ENCODE measurements at places on chromosomes 2 and 18.

DNA sequence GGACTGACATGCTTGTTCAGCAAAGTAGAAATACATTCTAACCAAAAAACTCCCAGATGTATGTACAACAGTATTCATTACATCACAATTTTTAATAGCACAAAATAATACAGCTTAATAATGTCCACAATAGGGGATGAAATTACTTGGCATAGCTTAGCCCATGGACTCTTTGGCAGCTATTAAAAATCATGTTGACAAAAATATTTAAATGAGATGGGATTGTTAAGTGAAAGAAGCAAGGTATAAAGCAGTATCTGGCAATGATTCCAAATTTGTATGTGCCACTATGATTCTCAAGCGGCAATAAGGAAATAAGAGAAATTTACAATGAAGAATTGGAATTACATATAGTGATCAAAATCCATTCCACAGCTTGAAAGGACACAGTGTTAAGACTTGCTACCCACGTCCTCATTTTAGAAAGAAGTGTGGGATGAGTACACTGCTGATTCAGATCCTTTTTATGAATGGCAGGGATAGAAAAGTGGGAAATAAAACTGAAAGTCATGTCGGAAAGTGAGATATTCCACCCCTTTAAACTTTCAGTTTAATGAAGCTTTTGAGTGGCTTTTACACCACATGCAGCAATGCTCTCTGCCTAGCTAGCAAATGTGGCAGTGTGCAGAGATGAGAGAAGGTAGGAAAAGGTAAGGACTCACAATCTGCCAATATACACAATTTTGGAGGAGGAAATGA is 2.4 kb downstream of the GAREM1 start:
- DNase-seq = no peak

GRCh38 chr2:170523506-170523905 is 191.6 kb upstream of the SP5 start:
- DNase-seq = no peak

- no peak for DNase-seq
Observed at GRCh38 chr2:70118798-70119454, 31.6 kb downstream of the PCBP1 start.

GRCh38 chr2:14324308-14324707 is 308.2 kb upstream of the LRATD1 start:
- DNase-seq = no peak

- DNase-seq = no peak
Observed at GRCh38 chr2:146077156-146077555, 1557.2 kb upstream of the ZEB2 start.

DNA sequence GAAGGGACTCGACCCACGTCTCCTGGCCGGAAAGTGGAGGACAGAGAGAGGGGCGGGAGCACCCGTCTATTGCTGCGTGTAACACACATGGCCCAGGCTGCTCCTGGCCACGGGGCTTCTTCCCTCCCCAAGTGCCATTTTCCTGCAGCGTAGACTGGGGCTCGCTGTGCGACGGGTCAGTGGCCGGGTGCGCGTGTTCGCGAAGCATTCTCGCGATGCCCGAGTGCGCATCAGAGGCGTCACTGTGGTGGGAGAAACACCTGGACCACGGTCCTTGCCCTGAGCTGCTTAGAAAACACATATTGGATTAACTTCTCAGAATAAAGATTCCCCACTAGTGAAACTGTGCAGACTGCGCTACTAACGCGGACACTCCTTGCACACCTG is 200.8 kb downstream of the EIPR1 start:
- DNase-seq = no peak

DNA sequence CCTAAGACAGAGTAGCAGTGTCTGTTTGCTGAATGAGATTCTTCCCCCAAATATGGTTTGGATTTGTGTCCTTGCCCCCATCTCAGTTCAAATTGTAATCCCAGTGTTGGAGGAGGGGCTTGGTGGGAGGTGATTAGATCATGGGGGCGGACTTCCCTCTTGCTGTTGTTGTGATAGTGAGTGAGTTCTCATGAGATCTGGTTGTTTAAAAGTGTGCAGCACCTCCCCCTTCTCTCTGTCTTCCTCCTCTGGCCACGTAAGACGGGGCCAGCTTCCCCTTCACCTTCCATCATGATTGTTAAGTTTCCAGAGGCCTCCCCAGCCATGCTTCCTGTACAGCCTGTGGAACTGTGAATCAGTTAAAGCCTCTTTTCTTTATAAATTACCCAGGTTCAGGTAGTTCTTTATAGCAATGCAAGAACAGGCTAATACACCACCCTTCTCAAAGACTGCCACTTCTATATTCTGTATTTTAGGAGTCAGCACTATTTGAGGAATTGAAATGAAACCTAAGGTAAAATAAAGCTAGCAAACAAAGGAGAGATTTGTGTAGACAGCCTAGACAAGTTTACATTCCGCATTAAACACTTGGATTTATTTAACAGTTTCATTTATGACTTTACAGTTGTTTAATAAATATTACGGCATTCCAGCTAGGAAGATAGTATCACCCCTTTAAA is 21.6 kb downstream of the FBXO36 start:
- DNase-seq = no peak

DNA sequence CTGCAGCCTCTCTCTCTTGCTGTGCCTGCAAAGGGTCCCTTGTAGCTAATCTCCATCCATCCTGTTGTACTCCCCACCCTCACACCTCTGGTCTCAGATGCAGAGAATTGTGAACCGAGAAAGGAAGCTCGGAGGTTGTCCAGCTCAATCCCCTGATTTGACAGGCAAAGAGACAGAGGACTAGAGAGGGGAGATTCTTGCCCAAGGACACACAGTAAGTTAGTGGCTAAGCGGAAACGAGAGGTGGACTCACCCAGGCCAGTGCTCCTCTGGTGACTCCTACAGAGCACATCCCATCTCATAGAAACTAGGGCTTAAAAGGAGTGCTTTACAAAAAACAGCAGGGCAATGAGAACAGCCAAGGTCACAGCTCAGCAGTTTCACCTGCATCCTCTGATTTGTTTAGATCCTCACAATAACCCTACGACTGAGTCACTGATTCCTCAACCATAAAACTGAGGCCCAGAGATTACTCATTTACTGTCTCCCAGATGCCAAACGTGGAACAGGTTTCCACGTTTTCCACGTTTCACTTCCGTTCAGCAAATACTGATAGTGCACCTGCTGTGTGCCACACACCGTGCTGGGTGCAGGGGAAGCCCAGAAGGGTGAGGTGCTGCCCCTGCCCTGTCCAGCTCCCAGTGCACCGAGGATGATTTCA is 22.1 kb downstream of the EHD3 start:
- no peak for DNase-seq

- DNase-seq = no peak
Observed at GRCh38 chr2:126385441-126385840, 270.5 kb upstream of the GYPC start.

DNA sequence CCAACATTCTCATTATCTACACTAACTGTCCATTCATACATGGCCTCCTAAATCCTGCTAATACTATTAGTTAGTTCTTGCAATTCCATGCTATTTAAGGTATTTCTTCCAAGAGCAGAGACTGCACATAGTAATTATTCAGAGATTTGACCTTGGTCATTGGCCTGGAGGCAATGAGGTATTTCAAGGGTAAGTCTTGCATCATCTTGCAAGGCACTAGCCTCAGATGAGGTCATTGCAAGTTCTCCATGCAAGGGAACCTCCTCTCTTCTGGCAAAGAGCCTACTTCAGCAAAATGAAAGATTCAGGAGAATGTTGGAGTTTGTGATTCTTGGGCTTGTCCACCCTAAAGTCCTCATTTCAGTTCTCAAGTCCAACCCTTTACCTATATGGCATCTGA is 48.5 kb upstream of the IKZF2 start:
- no peak for DNase-seq

- no peak for DNase-seq
Observed at GRCh38 chr2:238791354-238791753, 56.5 kb upstream of the TWIST2 start.

DNA sequence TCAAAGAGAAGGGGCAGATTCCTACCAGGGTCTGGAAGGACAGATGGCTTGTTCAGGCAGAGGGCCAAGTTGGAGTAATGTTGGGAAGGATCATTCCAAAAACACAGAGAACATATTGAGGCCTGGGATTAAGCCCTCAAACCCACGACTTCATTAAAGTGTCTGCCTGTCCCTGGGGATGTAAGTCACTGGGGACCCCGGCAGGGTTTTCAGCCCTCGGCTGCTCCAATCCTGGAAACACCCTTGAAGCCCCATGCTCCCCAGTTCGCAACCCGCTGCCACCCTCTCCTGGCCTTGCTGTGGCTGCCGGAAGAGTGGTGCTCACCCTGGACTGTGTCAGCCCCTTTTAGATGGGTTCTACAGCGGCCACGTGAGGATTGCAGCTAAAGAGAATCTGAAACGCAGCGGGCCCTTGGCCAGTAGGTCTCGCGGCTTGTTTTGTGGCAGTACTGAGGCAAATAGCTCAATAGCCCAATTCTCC is 79.9 kb downstream of the EPAS1 start:
- DNase-seq = no peak

- no peak for DNase-seq
Observed at GRCh38 chr2:154194909-154195643, 323.4 kb downstream of the GALNT13 start.

DNA sequence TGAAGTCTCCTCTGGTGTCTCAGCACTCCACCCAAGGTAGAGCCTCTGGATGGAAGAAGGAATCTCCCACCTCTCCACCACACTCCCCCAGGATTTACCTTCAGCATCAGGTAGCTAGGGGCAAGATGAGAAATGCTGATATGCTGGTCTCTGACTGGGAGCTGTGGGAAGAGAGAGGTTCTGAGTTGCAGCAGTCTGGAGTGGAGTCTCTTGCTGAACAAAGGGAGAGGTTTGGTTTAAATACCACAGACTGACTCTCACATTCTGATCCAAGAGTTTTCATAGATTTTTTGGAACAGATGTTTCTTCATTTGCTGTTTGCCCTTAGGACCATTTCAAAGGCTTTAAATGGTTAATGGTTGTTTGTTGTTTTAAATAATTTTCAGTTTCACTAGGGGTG is 1.1 kb upstream of the CFLAR start:
- DNase-seq = no peak

DNA sequence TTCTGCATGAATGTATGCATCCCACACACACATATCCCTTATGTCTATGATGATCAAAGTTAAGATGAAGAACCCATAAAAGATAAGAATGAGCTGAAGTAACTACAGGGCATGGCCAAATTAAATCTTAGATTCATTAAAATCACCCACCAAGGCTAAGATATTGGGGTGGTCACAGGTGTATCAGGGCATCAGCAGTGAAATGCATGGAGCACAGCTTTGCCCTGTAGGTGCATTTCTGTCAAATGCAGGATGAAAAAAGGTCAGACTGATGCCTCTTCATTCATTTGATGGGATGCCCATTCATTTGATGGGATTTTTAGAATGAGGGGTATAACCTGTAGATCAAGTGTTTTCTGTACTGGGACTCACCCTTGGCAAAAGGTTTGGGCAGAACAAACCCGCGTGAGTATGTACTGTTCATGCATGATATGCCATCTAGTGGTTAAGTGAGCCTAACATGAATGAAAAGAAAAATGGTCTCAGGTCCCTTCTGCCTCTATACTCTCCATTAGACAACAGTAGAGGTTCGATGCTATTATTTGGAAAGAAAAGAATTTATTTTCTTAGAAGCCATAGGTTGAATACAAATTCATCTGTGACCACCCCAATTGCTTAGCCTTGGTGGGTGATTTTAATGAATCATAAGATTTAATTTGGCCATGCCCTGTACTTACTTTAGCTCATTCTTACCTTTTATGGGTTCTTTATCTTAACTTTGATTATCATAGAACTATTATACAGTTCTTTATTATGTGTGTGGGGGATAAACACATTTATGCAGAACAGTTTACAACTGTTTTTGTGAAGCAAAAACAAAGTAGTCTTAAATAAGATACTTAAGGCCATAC is 43.2 kb upstream of the NOSTRIN start:
- peak; percentile 10 for DNase-seq

GRCh38 chr2:139165041-139165440 is 384.9 kb upstream of the NXPH2 start:
- DNase-seq = no peak

DNA sequence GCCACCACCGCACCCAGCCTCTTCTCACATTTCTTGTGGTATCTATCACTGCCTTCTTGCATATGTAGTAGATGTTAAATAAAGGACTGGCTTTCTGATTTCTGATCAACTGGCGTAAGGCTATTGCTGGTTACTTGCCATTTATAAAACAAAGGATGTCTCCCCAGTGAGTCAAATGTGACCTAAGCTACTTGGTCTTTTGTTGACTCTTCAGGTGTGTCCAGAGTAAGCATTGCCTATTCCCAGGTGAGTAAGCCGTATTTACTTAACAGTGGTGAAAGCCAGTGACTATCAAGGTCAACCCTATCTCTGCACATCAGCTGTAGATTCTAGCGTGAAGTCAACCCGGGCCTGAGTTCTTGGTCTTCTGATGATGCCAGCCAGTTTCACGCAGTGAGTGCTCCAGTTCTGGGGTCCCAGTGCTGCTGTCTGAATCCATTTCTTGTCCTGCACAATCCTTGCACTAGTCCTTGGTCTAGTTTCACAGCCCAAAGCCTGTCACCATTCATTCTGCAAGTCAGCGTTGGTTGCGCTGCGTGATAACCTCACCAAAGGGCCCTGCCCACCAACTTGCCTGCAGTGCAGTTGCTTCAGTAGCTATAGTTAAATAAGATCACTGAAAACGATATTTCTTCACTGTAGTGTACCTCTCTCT is 120.2 kb downstream of the GBX2 start:
- DNase-seq = no peak

DNA sequence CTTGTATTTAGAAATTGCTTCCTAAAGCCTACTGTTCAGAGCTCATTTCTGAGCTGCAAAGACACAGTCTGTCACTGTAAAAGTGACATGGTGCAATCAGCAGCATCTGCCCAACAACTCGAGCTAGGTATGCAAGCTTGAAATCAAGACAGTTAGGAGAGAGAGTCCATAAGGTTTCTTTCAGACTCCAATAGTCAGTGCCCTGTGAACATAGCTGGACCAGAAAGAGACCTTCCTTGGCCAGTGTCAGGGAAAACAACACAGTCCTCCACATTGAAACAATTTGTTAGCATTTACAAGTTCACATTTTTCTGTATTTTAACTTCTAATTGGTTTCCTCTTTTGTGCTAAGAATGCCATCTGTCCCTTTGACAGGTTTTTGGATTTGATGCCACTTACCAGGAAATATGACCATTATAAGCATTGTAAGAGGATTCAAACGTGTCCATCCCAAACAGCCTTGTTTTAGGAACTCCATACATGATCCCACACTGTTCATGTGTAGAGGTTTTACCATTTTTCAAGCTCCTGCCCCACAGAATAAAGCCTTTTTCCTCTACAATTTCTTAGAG is 8.9 kb upstream of the MYCN start:
- no peak for DNase-seq

Data from T-helper 2 cell treated with Interferon-gamma antibody and Interleukin-4, amounts not matched to agents 5 μg/mL and 100 μg/mL, for 36 hours (primary cell).